GM19239 (cell line): ENCODE measurements at places on chromosomes 16 and 17.

DNA sequence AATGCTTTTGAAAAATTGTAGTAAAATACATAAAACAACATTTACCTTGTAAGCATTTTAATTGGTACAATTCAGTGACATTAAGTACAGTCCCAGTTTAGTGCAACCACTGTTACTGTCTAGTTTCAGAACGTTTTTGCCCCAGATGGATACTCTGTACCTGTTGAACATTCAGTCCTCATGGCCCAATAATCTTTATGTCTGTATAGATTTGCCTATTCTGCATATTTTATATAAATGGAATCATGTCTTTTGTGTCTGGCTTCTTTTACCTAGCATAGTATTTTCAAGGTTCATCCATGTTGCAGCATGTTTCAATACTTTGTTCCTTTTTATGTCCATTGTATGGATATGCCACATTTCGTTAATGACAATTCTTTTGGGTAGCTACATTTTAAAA, 37.2 kb downstream of the TENT4B start:
- no peak for DNase-seq

- no peak for DNase-seq
These were observed 132.4 kb downstream of the ABCA8 start for GRCh38 chr17:68822719-68823289.

DNA sequence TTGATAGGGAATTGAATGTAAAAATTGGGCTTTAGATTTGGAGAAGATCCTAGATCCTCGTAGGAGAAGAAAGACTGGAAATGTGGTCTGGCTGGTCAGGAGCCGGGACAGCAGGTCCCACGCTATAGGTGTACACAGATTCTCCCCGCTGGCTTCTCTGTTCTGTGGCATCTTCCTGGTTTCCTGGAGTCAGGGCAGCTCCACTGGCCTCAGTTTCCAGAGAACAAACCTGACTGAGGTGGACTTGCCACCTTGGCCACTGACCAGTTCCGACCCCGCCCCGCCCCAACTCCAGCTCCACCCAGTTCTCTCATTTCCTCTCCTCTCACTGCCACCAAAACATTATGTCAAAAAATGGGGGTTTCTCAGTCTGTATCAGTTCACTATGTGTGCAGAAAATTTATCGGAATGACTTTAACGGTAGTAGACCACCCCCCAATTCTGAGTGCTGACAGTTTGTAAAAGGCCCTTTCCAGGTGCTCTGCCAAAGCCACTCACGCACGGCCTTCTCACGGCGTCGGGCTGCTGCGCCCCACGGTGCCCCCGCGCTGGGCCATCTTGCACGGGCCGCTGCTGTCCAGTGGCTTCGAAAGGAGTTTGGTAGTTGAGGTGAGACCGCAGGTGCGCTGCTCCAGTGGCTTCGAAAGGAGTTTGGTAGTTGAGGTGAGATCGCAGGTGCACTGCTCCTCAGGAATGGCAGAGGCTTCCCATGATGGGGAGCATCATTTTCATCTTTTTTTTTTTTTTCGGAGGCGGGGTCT, 161.4 kb upstream of the CHMP6 start:
- DNase-seq: no peak

GRCh38 chr17:75813081-75814020, 28.7 kb downstream of the UNK start:
- DNase-seq: no peak

- DNase-seq: no peak
These were observed 198.8 kb upstream of the CDH5 start for GRCh38 chr16:66167564-66168291.

DNA sequence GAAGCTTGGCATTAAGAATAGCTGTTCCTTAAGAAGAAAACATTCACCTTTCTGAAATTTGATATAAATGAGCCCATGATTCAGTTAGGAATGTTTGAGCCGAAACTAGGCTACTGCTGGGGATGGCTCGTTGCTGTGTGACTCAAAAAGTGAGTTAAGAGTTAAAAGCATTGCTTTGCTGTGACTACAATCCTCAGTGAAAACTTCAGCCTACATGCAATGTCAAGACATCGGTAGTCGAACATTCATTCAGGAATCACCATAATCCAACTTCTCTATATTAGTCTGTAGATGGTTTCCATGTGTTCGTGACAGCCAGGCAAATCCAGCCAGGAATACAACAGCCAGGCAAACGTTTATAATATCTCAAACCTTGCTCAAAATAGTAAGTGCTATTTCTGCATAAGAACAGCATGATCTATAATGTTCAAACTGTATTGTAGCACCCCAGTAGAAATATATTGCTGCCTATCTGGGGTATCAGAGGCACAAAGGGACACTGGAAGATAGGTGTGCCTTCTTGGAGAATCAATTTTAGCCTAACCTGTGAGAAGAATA, 1225.1 kb downstream of the CDH8 start:
- no peak for DNase-seq

GRCh38 chr16:87233928-87234327, 83.3 kb downstream of the C16orf95 start:
- no peak for DNase-seq

DNA sequence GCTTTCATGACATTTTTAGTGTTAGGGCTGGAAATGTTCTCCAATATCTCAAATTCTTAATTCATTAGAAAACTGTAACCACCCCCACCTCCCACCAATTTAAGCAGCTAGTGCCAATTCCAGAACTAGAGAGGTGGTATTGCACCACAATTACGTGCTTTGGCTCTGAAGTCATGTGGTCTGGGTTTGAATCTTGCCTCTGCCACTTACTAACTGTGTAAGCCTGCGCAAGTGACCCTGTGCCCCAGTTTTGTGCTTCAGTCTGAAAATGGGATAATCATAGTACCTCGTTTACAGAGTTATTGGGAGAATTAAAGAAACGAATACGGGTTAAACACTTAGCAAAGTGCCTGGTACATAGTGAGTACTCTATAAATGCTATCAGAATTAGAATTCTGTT, 14.2 kb upstream of the MPHOSPH6 start:
- DNase-seq: no peak

- DNase-seq: no peak
These were observed 19.4 kb downstream of the EMP2 start for GRCh38 chr16:10561001-10561400.

GRCh38 chr16:69150146-69150865, 17.9 kb downstream of the UTP4 start:
- peak; percentile 34 for DNase-seq

GRCh38 chr17:66492080-66492479, 189.7 kb downstream of the PRKCA start:
- DNase-seq: no peak

DNA sequence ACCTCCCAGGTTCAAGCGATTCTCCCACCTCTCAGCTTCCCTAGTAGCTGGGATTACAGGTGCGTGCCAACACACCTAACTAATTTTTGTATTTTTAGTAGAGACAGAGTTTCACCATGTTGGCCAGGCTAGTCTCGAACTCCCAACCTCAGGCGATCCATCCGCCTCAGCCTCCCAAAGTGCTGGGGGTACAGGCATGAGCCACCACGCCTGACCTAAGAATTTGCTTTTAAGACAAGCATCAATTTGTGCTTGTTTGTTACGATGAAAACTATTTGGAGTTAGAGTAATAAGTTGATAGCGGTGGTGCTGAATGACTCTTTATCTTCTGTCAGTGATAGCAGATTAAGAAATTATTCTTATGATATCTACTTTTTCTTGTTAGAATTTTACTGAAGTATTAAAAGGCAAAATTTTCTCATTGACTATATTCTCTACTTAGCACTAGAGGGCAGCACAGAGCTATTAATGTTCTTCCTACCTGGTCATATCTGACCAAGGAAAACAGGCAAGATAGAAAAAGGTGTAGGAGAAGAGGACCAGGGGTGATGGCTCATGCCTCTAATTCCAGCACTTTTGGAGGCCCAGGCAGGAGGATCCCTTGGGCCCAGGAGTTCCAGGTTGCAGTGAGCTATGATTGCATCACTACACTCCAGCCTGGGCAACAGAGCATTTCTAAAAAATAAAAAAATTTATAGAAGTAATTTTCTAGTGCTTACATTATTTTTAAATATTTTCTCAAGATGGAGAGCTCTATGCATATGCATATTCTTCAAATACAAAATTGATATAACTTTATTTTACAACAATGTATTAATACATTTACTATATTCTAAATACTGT, 24.5 kb downstream of the STXBP4 start:
- no peak for DNase-seq

GRCh38 chr17:77145224-77145611, 4.4 kb downstream of the SEC14L1 start:
- no peak for DNase-seq

DNA sequence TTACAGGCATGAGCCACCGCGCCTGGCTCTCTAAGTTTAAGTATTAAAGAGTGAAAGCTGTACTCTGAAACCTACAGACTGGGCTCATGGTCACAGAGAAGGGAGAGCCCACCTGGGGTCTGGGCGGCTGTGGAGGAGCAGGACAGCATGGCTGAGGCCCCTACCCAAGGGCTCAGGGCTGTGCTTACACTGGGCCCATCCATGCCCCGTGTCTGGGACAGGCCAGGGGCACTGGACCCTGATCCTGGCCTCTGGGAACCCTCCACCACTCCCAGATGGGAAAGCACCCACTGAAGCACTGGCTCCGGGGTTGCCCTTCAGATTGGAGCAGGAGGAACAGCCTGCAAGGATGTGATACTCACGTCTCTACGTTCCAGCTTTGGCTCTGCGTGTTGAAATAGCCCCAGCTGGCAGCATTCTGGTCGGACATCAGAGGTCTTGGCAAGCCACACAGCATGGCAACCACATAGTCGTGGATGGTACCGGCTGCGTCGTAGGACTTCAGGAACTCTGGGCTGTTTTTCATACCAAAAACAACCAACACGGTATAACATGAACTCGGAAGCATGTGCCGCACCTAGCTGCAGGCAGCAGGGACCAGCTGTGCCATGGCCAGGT, 13.0 kb downstream of the SHPK start:
- DNase-seq: no peak

DNA sequence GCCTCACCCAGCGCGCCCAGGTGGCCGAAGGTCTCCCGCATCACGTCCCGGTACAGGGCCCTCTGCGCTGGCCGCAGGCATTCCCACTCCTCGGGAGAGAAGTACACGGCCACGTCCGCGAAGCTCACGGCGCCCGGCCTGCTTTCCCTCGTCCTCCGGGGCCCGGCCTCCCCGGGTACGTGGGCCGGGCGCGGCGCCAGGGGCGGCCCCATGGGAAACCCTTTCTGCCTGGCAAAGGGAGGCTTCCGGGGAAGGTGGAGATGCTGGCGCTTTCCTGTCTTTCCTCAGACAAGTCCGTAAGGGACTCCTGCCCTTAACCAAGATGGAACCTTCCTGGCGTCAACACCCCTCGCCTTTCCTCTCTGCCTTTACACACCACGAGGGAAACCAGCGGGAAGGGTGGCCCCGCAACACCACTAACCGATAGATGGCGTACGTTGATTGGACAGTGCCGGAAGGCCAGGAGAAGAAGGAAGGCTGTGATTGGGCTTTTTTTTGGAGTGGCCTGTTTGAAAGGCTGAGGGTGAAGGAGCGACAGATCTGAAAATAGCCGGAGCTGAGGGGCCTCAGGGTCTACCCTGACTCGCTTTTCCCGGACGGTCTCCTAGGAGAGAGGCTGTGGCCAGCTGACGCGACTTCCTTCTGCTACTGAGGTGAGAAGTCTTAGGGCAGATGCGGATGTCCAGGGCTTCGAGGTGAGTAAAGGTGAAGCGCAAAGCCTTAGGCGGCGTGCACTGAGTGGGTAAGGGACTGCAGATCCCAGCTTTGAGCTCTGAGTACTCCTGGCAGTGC, at the start of gene ZNF785:
TSS of gene ZNF785 (minus strand) at position 298 of the 792 bp plus-strand sequence. CDS start at position 212, 86 bp downstream.
- DNase-seq: peak; percentile 97

- DNase-seq: no peak
These were observed 142.4 kb downstream of the TOX3 start for GRCh38 chr16:52404546-52404945.

GRCh38 chr16:64983231-64983630, 138.6 kb downstream of the CDH11 start:
- DNase-seq: no peak

GRCh38 chr16:64626776-64627175, 495.1 kb downstream of the CDH11 start:
- no peak for DNase-seq

DNA sequence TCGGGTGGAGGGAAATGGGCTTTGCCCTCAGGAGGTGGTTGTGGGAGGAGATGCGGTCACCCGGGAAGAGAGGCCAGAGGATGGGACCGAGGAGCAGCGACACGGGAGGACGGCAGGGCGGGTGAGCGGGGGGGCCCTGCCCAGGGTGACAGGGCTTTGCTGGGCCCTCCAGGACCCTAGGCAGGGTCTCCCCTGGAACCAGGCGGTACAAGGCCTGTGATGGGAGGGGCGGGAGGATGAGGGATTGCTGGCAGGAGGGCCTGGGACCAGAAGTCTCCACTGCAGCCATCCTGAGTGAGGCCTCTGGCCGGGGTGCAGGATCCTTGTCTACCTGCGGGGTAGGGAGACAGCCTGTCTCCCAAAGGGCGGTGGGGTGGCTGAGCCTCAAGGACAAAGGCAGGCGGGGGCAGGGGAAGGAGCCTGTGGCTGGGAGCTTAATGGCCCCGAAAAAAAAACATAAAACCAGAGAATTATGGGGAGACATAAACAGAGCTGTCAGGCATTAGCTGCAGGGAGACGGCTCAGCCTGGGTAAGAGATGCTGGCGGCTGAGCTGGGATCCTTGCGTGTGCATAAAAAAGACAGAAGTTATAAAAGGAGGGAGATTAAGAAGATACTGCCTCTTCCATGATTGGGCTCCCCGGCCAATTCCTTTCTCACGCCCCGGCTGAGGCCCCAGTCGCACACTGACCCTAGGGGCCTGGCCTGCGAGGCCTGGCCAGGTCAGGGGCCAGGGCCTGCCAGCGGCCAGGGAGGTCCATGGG, 66.7 kb downstream of the SREBF1 start:
- no peak for DNase-seq

DNA sequence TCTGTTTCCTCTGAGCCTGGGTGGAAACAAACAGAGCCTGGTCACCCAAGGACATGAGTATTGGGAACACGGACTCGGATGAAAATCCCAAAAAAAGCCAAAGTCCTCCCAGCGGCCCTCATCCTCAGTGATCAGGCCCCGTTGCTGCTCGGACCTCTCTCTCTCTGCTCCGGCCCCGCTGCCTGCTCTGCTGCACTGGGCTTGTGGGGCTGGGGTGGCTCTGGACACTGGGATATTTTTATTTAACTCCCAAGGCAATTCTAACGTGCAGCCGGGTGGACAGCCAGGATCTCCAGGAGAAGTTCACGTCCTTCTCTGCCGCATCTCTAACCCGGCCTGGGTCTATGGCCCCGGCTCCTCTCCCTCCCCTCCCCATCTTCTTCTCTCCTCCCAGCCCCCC, 280.9 kb upstream of the TNRC6C start:
- no peak for DNase-seq

- DNase-seq: no peak
These were observed 40.1 kb downstream of the ENGASE start for GRCh38 chr17:79114458-79115301.

GRCh38 chr16:16118337-16118736, 105.0 kb downstream of the ABCC6 start:
- DNase-seq: no peak

GRCh38 chr16:55899857-55900256, 24.7 kb upstream of the CES5A start:
- DNase-seq: no peak

DNA sequence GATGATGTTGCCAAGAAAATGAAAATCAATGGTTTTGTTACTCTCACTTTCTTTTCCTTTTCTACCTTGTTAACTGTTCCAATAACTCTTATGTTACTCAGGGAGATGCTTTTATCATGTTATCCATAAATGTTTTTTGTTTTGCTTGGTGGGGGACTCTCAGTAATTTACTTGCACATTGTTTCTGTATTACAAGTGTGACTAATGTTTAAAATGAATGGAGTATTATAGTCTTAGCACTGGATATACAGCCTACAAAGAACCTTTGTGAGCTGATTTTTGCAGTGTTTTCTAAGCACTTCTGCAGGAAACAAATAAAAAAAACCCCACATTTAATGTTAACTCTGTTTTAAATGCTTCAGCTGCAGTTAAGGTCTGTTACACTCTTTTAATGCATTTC, 12.1 kb downstream of the VMP1 start:
- DNase-seq: no peak
